CD4-positive, alpha-beta T cell (primary cell): ENCODE measurements at places on chromosomes 3 and 15.

GRCh38 chr3:123318374-123318773 is 116.6 kb downstream of the SEC22A start:
- no peak for DNase-seq

DNA sequence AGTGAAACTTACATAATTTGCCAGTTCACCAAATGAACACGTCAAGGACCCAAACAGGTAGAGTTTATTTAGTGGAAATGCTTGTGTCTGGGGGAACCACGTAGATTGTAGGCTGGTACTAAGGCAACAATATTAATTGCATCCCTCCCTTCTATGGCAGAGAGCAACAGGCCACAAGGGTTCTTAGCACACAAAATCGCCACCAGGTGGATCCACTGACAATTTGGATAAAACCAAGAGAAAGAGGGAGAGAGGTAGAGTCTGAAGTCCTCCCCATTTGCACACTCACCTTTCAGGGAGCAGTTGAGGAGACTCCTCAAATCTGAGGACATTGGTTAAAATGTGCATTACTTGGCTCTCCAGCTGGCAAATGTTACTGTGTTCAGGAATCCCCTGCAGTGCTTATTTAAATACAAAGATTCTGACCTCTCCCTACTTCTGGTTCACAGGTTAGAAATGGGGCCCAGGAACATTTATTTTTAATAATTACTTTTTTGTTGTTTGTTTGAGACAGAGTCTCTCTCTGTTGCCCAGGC is 181.0 kb upstream of the FEZF2 start:
- no peak for DNase-seq

DNA sequence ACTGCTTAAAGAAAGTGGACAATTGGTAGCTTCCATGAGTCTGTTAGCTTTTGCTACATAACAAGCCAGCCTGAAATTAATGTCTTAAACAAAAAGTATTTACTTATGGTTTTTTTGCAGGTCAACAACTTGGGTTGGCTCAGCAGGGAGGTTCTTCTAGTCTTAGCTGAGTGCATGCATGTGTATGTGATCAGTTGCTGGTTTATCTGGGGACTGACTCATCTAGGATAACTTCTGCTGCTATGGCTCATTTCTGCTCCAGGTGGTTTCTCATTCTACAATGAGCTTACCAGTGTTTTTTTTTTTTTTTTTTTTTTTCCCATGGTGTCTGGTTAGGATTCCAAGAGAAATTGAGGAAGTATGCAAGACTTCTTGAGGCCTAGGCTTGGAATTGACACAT is 244.7 kb downstream of the NSUN3 start:
- no peak for DNase-seq

DNA sequence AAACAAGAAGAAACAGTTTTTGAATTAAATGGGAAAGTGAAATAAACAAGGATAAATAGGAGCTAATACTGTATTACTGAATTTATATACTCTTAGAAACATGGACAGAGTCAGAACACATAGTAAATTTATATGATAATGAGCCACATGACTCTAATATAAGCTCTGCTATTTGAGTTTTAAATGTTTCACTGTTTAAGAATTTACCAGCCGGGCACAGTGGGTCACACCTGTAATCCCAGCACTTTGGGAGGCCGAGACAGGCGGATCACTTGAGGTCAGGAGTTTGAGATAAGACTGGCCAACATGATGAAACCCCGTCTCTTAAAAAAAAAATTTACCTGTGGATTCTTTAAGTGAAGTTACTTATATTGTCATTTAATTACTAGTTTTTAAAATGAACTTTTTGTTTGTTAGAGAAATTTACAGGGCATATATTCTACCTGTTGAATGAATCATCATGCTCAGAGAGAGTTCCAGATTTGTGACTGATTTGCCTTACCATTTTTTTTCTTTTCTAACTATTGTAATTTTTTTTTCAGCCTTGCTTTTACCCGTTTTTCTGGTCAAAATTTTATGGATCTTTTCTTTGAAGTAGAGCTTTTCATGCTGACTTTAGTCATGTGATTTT is 125.7 kb downstream of the TCF12 start:
- no peak for DNase-seq

DNA sequence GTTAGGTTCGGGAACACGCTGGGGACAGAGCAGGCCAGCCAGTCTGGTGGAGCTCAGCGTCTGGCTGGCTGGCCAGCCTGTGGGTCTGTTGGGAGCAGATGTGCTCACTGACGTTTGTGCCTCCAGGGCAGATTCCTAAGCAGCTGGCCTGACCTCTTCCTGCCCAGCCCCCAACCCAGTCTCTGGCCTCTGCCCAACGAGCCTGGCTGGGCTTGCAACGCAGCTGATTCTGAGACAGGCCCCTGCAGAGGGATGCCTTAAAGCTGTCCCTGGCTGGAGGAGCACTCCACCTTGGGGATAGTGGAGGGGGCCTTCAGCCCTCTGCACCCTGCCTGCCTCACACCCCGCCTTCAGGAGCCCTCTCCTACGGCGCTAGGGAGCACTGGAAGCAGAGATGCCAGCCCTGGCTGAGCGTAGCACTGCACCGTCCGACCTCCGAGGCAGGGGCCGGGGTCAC is 46.0 kb downstream of the KLF13 start:
- DNase-seq, result no peak

DNA sequence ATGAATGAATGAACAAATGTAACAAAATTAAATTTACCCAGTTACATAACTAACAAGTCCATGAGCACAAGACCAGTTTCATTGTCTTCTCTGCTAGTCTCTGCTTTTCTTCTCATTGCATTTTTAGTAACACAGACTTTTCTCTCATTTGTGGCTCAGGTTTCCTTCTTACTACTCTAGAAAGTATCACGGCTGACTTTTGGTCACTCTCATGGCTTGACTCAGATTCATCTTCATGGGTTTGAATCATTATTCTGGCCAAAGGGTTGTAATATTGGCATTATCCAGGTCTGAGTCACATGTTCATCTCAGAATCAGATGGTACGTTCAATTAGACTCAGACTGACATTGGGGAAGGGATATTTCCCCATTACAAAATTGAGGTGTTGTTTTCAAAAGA is 121.5 kb upstream of the SATB1 start:
- no peak for DNase-seq
